ENCODE measurements at places on chromosomes 12 and 14. TPM values are rescaled to one million over a fixed set of nuclear protein-coding genes. Genes with fewer than 3 reads are reported as not detected.
A peak's percentile ranks its signal among the peaks of the same experiment; 100 is the strongest.

DNA sequence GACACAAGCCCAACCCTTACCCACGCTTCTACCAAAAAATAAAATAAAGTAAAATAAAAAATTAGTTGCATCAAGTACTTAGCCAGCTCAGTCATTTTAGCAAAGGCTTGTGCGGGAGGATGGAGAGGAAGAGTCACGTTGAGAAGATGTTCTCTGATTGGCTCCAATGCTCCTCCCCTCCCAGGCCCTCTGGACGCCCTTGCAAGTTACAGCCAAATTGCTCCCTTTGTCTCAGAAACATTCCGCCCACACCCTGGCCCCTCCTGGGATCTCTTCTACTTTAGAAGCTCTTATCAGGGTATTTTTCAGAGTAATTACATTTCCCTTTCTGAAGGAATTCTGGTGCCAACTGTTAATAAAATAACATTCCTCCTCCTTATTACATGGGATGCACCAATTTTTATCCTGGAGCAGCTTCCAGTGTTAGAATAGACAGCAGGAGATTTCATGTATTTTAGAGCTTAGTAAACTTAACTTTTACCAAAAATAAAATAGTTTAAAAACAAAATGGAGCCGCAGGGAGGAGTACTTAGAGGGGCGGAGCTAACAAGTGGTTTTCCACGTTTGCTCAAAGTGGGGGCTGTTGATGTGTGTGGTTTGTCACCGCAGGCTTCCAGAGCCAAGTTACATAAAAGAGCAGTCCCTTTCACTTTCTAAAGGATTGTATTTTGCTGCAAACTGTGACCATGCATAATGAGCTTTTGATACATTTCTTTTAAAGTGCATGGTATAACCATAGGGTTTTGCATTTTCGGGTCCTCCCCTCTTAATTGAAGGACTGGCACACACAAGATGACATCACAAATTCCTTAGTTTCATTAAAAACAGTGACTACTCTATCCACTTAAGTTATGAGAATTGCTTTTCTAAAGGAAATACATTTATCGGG is 71.7 kb upstream of the RAP1B start:
- peak; percentile 38 for ATAC-seq

DNA sequence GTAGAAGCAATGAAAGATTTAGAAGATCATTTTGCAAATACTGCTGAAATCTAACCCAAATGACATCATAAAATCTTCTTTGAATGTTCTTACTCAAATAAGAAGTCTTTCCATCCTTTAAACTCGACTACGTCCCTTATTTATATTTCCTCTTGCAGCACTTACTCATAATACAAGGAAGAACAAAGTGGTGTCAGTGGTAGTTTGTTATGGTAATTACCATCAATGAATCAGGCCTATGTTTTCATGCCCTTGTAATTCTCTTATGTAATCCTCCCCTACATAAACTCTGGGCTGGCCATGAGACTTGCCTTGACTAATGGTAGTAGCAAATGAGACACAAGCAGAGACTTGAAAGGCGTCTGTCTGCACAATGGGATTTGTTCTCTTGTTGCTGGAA is 17.0 kb downstream of the EEA1 start:
- ATAC-seq = peak; percentile 100

Gene GPR84
- 0.16 TPM for total RNA-seq

Gene MFAP5
- 3.3 TPM for total RNA-seq

Gene WSCD2
- total RNA-seq = 0.32 TPM

All from esophagus mucosa (tissue), 1 donor.